ENCODE measurements at places on chromosomes 16 and 17. TPM values are rescaled to one million over a fixed set of nuclear protein-coding genes. Genes with fewer than 3 reads are reported as not detected.

DNA sequence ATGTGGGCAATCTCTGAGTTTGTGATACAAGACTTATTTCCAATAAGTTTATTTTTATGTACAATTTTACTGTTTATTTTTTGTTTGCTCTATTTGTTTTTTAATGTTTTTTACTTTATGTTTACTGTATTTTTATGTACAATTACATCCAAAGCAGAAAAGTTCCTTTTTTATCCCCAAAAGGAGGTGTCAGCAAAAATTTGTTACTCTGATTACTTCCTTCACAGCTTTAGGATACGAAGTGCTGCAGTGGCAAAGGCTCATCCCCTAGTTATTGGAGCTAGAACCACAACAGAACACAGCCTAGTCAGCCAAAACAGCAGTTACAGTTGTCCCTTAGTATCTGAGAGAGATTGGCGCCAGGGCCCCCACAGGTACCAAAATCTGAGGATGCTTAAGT, 35.7 kb downstream of the IST1 start:
- DNase-seq: no peak

- DNase-seq: peak; percentile 52
Observed at GRCh38 chr17:2828397-2829038, 32.3 kb downstream of the RAP1GAP2 start.

GRCh38 chr16:85752511-85753420, 1.9 kb upstream of the C16orf74 start:
- DNase-seq: peak; percentile 72

DNA sequence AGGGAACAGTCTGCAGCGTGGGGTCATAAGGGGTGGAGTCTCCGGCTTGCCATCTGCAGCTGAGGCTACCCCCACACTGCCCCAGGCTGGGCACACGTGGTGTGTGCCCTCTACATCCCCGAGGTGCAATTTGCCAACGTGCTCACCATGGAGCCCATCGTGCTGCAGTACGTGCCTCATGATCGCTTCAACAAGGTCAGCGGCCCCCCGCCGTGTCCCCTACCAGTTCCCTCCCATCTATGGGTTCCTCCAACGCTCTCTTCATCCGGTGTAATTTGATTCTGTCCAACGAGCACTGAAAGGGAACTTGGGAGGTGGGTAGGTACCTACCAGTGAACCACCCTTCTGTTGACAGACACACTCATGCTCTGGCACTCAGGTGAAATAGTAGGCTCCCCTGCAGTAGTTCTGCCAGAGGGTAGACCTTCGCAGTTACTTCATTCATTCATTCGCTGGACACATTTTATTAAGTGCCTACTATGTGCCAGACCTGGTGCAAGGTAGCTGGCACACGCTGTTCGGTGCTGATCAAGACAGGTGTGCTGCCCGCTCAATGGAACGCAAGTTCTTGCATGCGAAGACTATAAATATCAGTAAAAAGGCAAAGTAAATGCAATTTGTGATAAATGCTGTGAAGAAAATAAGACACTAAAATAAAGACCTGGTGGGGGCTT, 2.7 kb downstream of the MLLT6 start:
- no peak for DNase-seq

- DNase-seq: peak; percentile 40
Observed at GRCh38 chr16:82834151-82834815, 207.5 kb downstream of the CDH13 start.

DNA sequence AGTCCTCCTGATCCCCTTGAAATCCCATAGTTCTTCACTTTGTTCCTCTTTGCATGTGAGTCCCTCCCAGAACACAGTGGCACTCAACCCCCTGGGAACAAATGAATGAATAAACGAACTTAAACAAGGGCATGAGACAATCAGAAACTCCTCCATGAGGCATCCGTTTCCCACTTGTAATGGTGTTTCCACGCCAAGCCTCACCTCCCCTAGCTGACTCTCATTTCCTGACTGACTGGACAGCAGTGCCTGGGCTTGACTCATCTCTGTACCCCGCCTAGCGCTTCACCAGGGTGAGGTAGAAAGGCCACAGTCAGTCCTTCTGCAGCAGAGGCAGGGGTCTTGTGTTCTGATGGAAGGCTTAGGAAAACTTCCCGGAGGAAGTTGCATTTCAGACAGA, 14.2 kb downstream of the KIF1C start:
- no peak for DNase-seq

- no peak for DNase-seq
Observed at GRCh38 chr16:9366048-9366969, 274.9 kb downstream of the HAPSTR1 start.

DNA sequence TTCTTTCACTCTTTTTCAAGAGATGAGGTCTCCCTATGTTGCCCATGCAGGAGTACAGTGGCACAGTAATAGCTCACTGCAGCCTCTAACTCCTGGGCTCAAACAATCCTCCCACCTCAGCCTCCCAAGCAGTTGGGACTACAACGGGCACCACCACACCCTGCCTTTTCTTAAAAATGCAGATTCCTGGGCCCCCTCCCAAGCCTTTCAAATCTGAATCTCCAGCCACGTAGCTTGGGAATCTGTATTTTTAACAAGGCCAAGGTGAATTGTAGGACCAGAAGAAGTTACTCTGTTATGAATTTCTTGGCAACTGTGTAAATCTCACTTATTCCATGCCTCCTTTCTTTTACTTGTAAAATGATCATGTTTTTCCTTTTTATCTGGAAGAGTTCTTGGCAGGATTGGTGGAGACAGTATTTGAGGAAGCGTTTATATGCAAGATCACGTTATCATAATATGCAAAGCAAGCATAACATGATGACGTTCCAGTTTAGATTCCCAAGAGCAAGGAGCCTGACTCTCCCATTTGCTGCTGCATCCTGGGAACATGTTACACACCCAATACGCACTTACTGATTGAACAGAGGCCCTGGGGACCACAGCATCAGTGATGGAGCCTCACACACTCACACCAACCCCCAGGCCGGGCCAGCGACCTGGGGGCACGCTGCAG, 44.5 kb downstream of the LITAF start:
- no peak for DNase-seq

- no peak for DNase-seq
Observed at GRCh38 chr16:82728901-82729300, 102.1 kb downstream of the CDH13 start.

DNA sequence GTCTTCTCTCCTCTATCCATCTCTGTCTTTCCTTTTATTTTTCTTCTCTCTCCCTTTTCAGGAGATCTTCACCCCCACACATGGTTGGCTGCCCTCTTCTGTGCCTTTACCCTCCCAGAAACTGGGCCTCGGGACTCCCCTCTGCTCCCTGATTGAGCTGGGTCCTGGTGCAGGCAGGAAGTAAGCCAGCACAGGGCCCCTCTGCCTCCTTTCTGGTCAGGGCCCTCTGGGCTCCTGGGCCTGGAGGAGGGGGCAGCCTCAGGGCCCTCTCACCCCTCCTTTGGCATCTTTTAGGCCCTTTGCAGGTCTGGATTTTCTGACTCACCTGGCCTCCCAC, 21.1 kb upstream of the TAC4 start:
- DNase-seq: no peak

DNA sequence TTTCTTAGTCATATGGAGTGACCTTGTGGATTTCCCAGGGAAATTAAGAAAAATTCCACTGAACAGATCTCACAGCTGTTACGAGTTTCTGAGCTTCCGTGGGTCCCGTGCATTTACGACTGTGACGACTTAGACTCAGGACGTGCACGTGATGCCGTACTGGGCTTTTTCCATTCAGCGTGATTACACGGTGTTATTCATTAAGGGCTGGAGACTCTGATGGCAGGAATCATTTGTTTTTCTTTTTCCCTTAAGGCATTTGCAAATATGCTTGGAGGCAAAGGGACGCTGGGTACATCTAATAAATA, 57.2 kb downstream of the TBC1D16 start:
- DNase-seq: no peak

DNA sequence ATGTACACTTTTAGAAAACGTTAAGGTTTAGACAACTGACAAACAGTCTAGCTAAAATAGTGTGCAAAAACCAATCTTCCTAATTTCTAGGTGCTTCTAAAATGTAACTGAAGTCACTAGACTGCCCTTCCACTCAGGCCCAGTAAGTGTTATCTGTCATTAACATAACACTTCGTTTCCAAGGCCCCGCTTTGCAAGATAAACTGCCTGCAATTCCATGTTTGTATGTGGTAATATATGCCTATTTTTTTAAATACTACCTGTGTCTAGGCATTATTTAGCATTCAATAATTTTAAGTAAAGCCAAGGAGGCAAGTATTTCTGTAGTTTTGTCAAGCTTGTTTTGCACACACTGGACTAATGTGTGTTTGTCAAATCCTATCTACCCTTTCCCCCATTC, 3.2 kb downstream of the USP32 start:
- peak; percentile 32 for DNase-seq

GRCh38 chr16:71254832-71255525, 24.5 kb upstream of the HYDIN start:
- DNase-seq: no peak

GRCh38 chr17:43587647-43588046, 41.5 kb upstream of the ETV4 start:
- no peak for DNase-seq

- DNase-seq: no peak
Observed at GRCh38 chr16:86033016-86033474, 134.1 kb downstream of the IRF8 start.

The PLCG2 gene
- 10.4 TPM for total RNA-seq

The VTN gene
- total RNA-seq: 5.2 TPM

The CD300A gene
- 2.7 TPM for total RNA-seq

The HNF1B gene
- total RNA-seq: not detected

The HOXB3 gene
- 42.4 TPM for total RNA-seq

Measured in cardiac muscle cell (in vitro differentiated cells and primary cell).